ENCODE measurements at places on chromosomes 11 and 22.

DNA sequence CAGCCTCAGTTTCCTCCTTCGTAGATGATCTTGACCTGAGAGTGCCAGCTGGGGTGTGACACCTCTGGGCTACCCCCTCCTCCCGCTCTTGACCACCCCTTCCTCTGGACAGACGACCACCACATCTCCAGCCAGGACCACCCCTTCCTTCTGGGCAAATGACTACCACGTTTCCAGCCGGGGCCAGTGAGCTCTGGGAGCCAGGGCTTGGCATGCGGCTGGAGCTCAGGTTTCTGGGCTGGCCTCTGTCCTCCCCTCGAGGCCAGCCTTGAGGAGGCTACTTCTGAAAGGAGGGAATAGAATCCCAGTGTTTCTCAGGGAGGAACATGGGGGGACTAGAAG is 120.9 kb downstream of the KCNQ1OT1 start:
- DNase-seq: no peak

- no peak for DNase-seq
Measured at GRCh38 chr11:2462543-2462985, 17.8 kb downstream of the KCNQ1 start.

DNA sequence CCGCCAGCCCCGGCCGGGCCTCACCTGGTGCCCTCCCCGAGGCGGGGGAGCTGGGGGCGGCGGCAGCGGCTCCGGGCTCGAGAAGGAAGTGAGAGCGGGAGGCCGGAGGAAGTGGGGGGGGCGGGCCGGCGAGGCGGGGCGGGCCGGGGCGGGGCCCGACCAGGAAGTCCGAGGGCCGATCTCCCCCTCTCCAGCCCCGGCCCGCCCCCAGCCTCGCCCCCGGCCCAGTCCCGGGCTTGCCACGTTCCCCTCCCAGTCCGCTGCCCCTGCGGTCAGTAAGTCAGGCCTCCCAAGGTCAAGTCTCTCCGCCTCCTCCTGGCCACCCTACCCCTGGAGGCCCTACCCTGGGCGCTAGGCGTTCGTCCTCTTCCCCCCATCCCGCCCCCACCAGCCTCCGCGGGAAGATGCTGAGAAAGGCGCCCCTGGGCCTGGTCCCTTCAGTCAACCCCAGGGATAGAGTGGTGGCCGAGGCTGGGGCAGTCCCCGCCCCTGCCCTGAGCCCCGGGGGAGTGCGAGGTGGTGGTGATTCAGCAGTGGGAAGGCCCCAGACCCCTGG is at the start of gene RHOG:
RHOG (minus strand) TSS at position 90 of the 556 bp plus-strand sequence. CDS start 12,821 bp downstream, outside the sequence.
- peak; percentile 50 for DNase-seq

GRCh38 chr11:47797633-47798032 is 30.5 kb upstream of the FNBP4 start:
- no peak for DNase-seq

DNA sequence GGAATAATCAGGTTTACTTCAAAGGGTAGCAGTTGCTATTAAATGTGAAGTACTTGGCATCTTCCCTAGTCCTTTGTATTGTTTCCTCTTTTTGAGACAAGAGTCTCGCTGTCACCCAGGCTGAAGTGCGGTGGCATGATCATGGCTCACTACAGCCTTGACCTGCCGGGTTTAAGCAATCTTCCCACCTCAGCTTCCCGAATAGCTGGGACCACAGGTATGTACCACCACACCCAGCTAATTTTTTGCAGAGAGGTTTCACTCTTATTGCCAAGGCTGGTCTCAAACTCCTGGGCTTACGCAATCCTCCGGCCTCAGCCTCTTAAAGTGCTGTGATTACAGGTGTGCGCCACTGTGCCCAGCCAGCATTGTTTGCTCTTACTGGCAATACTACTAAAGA is 36.2 kb upstream of the RAPSN start:
- DNase-seq: no peak

Measured in NCI-H1092 treated with DMSO at 0.1 percent for 48 hours (cell line).